NCI-H82 (cell line): ENCODE measurements at places on chromosomes 16 and 17.

DNA sequence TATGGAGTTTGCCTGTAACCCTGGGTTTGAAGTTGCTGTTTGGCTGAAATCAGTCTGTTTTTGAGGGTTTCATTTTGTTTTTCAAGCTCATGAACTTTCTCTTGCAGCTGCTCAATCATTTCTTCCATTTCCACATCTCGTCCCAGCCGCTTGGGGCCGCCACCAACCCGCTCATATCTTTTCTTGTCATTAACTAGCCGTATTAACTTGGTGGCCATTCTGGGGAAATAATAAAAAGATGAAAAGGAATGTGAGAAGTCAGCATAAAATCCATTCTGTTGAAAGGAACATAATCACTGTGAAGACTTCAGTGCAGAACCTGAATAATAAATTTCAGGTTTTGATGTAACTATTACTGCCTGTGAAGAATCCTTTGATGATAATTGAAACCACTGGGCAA is 11.5 kb downstream of the RPGRIP1L start:
- no peak for DNase-seq

DNA sequence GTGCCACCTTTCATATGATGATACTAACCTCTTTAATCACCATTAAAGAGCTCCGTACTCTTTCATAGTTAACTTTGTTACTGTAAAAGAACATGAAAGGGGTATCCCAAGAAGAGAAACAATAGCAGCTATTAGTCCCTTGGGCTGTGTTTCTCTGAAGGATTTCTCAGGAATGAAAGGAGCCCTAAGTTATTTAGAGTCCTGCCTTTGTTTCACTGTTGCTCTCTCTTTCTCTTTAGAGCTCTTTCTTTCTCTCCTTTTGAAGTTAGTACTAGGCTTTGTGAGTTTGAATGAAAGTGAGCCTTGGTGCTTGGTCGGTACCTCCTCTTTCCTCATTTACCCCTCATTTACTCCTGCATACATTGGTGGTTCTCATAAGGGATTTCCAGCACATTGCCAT is 20.5 kb upstream of the RASL10B start:
- DNase-seq: no peak

- DNase-seq: peak; percentile 96
Measured at GRCh38 chr17:17781591-17782496, 54.9 kb downstream of the SREBF1 start.

GRCh38 chr16:5003828-5004227 is 29.9 kb downstream of the NAGPA start:
- DNase-seq: no peak

DNA sequence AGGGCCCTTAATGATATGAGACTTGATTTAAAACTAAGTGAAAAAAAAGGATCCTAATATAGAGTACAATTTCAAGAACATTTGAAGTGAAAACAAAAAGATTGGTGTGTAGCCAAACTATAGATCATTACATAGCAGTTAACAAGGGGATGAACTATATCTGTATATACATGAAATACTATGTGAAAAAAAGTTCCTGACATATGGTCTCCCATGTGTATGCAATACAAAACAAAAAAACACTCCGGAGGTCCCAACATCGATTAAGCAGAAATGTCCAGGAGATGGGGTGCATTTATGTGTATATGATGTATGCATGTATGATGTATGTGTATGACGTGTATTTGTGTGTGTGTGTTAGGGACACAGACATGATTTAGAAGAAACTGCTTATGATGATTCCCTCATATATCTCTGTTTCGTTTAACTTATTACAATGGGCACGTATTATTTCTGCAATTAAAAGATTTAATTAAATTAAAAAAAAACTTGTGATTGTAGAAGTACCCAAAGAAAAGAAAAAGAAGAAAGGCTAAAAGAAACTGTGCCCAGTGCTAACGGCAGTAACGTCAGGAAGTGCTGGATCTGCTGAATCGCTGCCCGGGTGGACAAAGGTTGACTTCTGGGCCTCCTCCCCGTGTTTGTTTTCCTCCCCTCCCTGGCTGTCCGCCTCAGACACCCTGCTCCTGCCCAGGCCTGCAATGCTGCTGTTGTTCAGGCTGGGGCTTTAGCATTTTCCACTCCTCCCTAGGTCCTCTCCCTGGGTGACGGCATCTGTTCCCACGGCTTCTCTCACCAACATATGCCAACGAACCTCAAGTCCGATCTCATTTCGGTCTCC is 36.9 kb downstream of the TBX4 start:
- DNase-seq: no peak

- DNase-seq: no peak
Measured at GRCh38 chr17:82895087-82895486, 55.3 kb upstream of the ZNF750 start.

GRCh38 chr17:39551879-39552278 is 55.8 kb downstream of the NEUROD2 start:
- DNase-seq: no peak

DNA sequence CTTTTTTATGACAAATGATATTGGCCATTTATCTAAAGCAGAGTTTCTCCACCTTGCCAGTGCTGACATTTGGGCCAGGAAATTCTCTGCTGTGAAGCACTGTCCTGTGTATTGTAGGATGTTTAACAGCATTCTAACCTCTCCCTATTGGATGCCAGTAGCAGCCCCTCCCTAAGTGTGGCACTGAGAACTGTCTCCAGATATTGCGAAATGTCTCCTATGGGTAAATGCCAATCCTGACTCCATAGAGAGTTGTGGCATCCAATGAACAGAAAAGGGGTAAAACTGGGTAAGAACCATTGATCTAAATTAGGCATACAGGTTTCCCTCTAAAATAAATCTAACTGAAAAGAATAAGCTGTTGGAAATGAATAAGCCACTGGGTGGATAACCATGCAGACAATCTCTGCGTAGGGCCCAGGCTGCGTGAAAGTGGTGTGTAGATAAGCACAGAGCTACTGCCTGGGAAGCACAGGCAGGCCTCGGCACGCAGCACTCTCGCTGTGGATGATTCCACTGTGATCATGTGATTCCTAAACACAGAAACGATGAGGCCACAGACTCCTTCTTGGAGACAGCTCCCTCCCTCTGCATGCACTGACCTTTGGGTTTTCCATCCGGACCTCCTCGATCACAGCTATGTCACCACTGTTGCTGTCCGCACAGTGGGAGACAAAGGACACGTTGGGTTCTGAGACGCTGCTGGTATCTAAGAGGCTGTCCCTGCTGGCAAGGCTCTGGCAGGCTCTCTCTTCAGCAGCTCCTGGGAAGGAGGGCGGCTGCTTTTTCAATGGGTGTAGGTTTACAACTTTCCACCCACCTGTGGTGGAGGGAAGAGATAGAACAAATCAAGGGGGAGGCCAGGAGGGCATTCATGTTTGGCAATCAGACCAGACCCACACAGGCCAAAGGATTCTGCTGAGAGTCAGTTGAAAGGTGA is 44.1 kb downstream of the GTF3C1 start:
- no peak for DNase-seq

DNA sequence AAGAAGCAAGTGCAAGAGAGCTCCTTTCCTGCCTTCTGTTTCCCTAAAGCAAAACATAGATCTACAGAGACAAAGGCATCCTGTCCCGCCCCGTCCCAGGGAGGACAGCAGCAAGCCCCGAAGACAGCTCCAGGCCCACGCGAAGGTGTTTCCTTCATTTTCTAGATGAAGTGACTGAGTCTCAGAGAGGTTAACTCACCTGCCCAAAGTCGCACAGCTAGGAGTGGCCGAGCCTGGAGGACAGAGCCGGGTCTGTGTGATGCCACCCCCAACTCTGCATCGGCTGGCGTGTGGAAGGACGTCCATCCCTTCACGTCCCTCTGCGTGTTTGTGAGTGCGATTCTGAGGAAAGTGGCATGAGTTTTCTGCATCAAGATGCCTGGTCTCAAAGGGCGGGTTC is 187.2 kb upstream of the CHMP6 start:
- no peak for DNase-seq

DNA sequence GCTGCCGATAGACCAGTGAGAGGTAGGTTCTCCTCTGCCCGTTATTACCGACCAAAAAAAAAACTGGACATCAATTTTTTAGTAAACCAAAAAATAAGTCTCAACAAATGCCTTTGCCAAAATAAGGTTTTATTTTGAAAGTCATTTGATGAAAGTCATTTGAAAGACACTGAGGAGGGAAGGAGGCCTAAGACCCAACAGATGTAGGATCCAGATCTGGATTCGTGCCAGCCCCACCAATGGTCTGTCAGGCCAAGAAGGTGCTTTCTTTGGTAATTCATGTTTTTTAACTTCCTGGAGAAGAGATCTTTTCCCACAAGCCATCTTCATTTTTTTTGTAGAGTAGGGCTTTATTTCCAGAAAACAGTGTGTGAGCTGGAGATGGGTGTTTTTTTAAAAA is 18.1 kb downstream of the NTAN1 start:
- peak; percentile 38 for DNase-seq

GRCh38 chr16:84462296-84463210 is 41.9 kb downstream of the MEAK7 start:
- no peak for DNase-seq

GRCh38 chr17:77555741-77556291 is 402.7 kb upstream of the TNRC6C start:
- DNase-seq: peak; percentile 44
